ENCODE measurements at places on chromosomes 16 and 17. TPM values are rescaled to one million over a fixed set of nuclear protein-coding genes. Genes with fewer than 3 reads are reported as not detected.

DNA sequence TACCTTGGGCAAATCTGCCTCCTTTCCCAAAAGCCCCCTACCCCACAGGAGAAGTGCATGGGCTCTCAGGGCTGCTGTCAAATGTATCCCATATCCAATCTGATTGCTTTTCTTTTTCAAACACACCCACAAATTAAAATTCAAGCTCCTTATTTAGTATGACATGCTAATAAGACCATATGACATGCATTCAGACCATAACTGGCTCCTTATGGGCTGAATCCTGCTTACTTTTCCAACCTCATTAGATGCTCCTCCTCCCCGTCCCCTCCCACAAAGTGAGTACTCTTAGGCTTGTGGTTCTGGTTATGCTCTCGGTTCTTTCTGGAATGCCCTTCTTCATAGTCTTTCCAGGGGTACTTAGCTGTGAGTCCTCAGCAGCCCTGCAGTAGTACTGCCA, 59.0 kb upstream of the TOM1L1 start:
- DNase-seq: no peak

The FSCN2 gene
- total RNA-seq: 2.5 TPM

GRCh38 chr16:58843675-58844074, 109.6 kb upstream of the GOT2 start:
- DNase-seq: no peak

DNA sequence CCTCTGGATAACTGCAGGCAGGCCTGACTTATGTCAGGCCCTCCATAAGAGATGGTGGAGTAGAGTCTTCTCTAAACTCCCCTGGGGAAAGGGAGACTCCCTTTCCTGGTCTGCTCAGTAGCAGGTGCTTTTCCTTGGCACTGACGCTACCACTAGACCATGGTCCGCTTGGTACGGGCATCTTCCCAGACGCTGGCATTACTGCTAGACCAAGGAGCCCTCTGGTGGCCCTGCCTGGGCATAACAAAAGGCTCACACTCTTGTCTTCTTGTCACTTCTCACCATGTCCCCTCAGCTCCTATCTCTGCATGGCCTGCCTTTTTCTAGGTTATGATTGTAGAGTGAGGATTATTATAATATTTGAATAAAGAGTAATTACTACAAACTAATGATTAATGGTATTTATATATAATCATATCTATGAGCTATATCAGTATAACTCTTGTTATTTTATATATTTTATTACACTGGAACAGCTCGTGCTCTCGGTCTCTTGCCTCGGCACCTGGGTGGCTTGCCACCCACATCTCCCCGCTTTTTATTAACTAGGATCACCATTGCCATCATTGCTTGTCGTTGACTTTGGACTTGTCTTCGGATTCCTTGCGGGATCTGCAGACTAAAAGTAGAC, 59.8 kb upstream of the ARL4D start:
- peak; percentile 83 for DNase-seq

GRCh38 chr16:50709061-50709684, 15.8 kb downstream of the NOD2 start:
- DNase-seq: no peak

- no peak for DNase-seq
Measured at GRCh38 chr16:13402601-13403000, 501.2 kb downstream of the SHISA9 start.

The NPIPB2 gene
- 15.3 TPM for total RNA-seq

DNA sequence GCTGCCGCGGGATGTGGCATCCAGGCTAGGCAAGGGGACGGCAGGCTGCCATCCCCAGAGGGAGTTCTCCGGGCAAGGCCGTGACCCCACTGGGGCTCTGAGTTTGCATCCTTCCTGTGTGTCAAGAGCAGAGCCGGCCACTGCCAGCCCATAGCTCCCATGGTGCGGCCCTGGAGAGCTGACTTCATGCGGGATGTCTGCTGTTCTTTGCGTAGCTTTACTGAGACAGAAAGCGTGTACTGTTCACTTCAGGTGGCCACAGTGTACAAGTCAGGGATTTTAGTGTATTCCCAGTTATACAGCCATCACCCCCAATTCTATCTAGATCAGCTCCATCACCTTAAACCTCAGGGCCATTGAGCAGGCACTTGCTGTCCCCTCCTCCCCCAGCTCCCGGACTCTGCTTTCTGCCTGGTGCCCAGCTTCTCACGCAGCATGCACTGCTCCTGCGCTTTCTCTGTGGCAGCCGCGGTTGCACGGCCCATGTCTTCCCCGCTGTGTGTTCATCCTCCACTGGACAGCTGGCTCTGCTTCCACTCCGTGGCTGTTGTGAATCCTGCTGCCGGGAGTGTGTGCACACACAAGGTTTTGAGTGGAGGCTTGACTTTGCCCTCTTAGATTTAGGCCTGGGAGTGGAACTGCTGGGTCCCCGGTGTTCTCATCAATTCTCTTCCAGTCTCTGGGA, 71.2 kb downstream of the KLHDC4 start:
- DNase-seq: no peak

The CCDC78 gene
- 0.80 TPM for total RNA-seq

DNA sequence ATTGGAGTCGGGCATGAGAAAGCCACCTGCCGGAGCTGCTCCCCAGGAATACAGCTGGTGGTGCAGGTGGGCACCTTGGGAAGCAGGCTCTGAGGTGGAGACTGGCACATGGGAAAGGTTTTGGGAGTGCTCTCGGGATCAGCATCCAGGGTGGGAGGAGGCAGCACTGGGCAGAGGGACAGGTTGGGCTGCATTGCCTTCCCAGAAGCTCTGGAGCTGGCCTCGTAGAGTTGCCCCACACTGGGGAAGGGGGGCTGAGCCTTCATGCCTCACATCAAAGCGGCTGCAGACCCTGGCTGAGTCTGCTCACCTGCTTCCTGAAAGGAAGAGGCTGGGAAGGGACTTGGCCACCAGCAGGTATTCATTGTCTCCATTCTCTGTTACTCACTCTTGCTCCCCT, 13.5 kb upstream of the GPRC5B start:
- no peak for DNase-seq

The EVI2A gene
- 4.0 TPM for total RNA-seq

The KRTAP4-1 gene
- not detected for total RNA-seq

The CDK5R1 gene
- 1.3 TPM for total RNA-seq

DNA sequence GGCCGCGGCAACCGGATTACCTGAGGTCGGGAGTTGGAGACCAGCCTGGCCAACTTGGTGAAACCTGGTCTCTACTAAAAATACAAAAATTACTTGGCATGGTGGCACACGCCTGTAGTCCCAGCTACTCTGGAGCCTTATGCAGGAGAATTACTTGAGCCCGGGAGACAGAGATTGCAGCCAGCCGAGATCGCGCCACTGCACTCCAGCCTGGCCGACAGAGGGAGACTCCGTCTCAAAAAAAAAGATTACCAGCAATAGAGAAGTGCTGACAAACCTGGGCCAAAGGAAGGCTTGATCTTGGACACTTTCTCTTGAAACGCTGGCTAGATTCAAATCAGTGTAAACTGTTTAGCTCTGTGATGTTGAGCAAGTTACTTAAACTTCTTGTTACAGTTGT, 4.3 kb downstream of the MT1H start:
- no peak for DNase-seq

DNA sequence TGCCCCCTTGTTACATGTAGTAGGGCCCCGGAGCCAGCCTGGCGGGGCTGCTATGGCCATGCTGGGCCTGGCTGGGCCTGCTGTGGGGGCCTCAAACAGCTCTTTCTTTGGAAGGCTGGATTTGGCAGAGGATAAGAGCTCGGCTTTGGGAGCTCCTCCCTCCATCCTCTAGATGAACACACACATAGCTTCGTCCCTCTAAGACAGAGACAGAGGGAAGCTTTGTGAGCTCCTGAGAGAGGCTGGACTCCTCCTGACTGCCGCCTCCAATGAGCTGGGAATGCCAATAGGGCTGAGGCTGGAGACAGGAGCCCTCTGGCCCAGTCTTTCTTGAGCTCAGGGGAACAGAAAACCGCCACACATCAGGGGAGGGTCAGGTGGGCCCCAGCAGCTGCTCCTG, 37.3 kb upstream of the CDC42EP4 start:
- DNase-seq: no peak

The AHSP gene
- total RNA-seq: not detected

DNA sequence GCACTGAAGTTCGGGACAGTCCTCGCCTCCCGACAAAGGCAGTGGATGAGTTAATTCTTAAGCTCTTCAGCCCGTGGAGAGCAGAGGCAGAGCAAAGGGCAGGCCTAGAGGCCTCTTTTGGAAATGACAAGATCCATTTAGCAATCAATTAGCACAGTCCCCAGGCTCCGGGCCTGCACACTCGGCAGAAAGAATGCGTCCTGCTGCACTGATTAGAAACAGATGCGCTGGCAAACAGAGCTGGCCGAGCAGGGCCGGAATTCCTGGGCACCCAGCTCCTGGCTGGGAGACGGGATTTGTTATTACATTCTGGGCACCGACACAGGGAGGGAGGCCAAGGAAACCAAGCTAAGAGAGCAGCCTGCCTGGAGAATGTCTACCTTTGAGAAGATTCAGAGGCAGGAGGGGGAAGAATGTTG, 162.9 kb downstream of the COPRS start:
- peak; percentile 66 for DNase-seq

DNA sequence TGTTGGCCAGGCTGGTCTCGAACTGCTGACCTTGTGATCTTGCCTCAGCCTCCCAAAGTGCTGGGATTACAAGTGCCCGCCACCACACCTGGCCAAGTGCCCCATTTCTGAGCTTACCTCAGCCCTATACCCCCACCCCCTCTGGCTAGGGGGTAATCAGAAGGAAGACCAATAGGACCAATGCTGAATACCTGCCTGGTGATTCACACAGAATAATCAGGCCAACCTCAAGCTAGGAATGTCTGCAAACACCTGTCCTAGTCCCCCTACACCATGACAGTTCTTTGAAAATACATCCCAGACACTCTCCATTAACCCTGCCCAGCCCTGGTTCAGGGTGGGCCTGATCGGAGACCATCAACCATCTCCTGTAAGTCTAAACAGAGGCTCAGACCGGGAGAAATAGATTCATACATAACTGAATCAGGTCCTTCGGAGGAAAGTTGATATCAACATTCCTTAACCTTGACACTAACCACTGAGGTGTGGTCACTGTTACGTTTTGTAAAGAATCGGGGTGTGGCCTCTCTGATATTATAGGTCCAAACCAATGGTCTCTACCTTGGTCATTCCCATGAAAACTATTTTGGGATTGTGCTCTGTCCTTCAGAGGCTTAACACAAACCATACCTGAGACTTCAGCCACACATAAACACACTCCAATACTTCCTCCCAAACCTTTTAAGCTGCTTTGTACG, 130.8 kb downstream of the GAS7 start:
- no peak for DNase-seq

DNA sequence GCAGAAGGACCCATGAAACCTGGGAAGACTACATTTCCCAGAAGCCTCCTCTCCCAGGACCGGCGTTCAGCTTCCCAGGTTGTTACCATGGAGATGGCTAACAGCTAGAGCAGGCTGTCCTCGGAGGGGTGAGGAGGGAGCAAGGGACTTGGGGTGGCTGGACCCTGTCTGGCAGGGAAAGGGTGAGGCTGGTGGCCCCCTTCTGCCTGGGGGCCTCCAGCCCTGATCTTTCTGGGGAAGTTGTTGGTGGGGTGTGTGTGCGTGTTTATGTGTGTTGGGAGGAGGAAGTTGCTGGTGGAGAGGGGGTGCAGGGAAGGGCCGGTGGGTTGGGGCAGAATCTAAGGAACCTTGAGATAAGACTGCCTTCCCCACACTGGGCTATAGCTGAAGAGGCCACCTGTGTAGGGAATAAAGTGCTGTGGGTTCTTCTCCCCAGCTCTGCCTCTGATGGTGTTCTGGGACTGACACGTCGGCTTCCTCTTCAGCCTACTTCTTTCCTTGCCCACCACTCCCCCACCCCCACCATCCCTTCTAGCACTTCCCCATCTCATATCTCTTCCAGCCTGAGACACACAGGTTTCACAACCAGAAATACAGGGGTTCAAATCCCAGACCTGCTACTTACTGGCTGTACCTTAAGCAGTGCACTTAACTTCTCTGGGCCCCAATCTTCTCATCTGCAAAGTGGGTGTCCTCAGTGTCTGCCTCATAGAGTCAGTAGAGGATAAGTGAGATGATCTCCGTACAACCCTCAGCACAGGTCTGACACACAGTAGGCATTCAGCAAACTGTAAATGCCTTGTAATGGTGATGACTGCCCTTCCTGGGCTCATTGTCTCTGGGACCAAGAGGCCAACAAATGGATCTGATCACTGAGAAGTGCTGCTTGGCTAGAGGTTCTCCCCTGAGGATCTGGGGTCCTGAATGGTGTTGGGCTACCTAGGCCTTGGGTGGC, at the start of gene DRC7:
Gene DRC7 (plus strand): TSS at position 82 of the 955 bp plus-strand sequence. CDS start 3,144 bp downstream, outside the sequence.
- DNase-seq: peak; percentile 31

DNA sequence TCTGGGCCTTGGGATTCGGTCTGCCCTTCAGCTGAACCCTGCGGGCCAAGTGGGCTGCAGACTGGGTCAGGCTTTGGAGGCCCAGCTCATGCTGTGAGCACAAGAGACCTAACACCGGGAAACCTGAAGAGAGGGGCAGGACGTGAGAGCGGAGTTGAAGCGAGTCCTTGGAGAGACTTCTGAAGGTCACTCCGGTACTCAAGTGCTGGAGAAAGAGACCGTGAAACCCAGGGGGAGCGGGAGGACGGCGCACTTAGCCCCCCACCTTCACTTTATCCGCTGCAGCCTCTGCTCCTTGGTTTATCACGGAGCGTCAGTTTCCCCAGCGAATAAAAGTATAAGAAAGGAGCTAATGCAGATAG, 361 bp downstream of the UQCRC2 start:
- DNase-seq: no peak

DNA sequence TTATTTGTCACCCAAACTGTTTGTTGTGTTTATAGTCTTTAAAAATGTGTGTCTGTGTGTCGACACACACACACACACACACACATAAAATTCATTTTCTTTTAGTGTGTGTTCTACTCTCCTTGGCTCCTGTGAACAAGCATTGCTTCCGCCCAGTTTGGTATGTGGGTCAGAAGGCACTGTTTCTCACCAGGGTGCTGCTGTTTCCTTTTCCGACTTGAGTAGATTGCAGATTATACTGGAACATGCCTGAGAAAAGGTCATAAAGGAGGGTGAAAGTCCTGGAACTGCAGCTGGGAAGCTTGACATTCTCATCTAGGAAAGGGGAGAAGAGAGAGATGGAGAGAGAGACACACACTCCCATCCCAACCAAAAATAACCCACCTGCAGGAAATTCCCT, 330.3 kb downstream of the BCAS3 start:
- no peak for DNase-seq
